Left renal cortex interstitium (tissue), 4 donors: ENCODE measurements at places on chromosomes 6 and 20.

DNA sequence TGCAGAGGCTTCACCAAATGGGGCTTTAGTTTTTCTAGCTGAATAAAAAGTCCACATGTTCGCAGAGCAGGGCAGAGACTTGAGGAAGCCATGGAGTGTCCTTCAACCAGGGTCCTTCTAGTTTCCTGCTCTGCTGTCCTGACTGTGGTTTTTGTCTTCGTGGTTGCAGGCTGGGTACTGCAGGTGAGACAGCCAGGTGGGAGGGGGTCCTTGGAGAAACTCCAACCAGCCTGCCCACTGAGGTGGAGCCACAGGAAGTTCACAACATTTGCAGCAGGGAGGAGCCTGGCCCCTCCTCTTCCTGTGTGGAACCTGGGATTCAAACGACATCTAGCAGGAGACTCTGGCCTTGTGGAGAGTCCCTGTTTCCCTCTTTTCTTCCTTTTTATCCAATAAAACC, 68.8 kb upstream of the MYLIP start:
- no peak for DNase-seq

- no peak for DNase-seq
These were observed 33.2 kb downstream of the PSMG4 start for GRCh38 chr6:3291987-3292386.

DNA sequence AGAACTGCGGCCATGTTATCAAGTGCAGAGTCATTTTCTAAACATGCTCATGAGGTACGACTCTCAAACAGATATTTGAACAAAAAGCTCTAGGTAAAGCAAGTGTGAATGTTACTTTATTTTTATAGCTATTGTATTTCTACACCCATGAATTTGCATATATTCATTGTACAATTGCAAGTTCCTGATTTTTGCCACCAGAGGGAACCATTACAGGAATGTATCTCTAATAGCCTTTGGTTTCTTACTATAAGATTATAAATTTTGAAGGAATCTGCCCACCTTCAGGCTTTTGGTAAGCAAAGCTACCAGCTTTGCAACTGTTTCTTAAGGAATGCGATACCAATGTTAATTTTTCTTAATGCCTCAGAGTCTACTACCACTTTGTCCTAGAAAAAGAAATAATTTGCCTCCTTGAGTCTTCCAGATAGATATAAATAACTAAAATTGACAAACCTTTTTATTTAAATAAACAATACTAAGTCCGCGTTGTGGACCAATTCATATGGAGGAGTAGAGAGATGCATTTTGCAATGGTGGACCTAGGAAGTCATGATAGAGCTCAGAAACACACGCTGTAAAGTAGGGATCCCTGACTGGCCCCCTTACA, 125.4 kb upstream of the SAMD5 start:
- no peak for DNase-seq

DNA sequence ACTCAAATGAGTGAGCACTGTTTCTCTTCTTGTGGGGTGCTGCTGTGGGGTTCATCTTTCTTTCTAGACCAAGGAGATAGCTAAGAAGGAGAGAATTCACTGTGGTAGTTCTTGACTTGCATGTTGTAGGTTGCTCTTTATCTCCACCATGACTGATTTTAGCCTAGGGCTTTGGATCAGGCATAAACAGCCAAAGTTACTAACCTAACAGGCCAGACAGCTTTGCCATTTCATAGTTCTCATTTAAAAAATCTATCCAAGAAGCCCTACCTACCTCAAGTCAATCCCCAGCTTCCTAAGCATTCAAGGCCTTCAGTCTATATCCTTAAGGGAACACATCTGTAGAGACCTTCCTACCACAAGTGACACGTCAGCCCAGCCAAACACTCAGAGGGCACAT, 107.9 kb upstream of the CARMIL1 start:
- DNase-seq = no peak

- no peak for DNase-seq
These were observed 16.4 kb downstream of the RNF24 start for GRCh38 chr20:3998998-3999397.

GRCh38 chr6:150537491-150537890, 62.2 kb upstream of the PLEKHG1 start:
- no peak for DNase-seq

GRCh38 chr6:18488526-18489270, 101.5 kb downstream of the RNF144B start:
- DNase-seq = no peak

DNA sequence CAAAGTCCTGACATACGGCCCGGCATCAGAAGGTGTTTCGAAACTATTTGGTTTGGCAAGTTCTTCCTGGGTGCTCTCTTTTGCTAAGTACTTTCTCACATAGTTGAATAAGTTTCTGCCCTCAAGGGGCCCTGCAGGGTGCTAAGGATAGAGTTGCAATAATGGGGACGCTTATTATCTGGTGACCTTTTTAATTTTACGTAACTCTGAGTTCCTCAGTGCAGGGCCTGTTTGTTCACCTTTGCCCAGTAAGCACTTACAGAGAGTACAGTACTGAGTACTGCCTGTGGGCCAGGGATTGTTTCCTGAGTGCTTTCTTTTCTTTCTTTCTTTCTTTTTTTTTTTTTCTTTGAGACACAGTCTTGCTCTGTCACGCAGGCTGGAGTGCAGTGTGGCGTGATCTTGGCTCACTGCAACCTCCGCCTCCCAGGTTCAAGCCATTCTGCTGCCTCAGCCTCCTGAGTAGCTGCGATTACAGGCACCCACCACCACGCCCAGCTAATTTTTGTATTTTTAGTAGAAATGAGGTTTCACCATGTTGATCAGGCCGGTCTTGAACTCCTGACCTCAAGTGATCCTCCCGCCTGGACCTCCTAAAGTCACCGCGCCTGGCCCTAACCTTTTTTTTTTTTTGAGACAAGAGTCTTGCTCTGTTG, 4.5 kb upstream of the PXMP4 start:
- DNase-seq = no peak

DNA sequence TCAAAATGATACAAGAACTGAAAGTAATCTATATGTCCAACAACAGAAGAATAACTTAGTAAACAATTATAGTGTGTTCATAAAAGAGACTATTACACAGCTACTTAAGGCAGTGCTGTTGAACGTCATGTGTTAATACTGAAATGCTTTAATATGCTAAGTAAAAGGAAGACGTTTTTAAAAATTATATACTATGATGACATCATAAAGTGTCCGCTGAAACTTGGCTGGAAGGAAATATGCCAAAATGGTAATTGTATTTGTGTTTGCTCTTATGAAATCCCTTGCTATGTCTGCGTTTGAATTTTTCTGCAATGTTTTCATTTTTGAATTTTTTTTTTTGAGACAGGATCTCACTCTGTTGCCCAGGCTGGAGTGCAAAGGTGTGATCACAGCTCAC, 679.3 kb downstream of the DHX35 start:
- DNase-seq = no peak

DNA sequence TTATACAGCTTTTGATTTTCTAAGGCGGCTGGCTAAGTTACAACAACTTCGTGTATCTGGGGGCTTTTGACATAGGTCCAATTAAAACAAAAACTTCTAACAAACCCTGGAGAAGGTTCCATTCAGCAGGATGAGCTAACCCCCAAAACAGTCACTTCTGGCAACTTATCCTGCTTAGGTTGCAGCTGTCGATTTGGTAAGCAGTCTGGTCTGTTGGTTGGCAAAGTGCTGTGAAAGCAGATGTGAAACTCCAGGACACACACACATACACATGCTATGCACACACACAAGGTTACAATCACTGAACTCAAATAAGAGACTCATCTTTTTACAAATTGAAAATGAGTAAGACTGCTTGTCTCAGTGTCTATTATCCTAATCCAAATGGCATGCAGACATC, 119.0 kb upstream of the STMND1 start:
- DNase-seq = no peak

GRCh38 chr20:40441771-40442170, 247.3 kb downstream of the MAFB start:
- no peak for DNase-seq
